Ureter (tissue), 1 donor: ENCODE measurements at places on chromosomes 16 and 17. TPM values are rescaled to one million over a fixed set of nuclear protein-coding genes. Genes with fewer than 3 reads are reported as not detected.

DNA sequence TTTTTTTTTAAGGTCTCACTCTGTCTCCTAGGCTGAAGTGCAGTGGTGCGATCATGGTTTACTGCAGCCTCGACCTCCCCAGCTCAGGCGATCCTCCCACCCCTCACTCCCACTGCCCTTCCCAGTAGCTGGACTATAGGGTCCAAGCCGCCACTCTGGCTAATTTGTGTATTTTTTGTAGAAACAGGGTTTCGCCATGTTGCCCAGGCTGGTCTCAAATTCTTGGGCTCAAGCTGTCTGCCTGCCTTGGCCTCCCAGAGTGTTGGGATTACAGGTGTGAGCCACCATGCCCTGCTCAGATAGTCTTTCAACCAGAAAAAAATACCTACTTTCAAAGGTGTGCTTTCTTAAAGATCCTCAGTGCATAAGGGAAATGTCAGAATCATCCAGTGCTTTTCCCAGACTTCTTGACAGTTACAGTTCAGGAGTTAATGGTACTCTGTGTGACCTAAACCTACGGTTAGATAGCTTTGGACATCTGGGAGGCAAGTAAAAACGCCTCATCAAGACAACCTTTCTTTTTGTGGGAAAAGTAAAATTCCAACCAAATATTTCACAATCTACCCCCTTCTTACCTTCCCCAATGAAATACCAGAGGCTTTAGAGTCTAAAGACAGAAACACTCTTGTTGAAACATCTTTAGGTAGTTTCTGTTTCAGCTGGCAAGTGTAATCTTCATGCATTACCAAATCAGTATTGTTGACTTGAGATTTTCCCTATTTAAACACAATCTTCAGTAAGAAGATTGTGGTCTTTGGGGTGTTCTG, 6.8 kb downstream of the RSPRY1 start:
- no peak for DNase-seq

The PSME3IP1 gene
- 122 TPM for total RNA-seq

GRCh38 chr16:84237994-84238750, 1.6 kb downstream of the KCNG4 start:
- DNase-seq, result no peak

- DNase-seq, result no peak
Measured at GRCh38 chr16:63890081-63890480, 1231.8 kb downstream of the CDH11 start.
